ENCODE measurements at places on chromosomes 7 and 10.

GRCh38 chr7:44960011-44960580 is 18.7 kb downstream of the MYO1G start:
- DNase-seq = no peak

DNA sequence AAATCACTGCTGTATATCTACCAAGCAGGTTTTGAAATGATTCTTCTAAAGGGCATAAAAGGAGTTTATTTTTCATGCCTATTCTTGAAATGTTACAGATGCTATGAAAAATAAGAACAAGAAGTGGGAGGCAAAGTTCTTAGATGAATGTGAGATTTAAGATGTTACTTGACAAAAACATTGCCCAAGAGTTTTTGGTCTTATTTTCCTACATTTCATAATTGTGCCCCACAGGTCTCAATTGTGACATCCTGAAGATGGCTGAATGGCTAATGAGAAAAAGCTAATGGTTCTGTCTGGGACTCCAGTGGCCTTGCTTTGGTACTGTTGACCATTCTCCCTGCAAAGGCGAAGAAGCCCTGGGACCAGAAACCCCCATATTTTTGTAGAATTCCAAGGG is 43.0 kb upstream of the IFRD1 start:
- no peak for DNase-seq

DNA sequence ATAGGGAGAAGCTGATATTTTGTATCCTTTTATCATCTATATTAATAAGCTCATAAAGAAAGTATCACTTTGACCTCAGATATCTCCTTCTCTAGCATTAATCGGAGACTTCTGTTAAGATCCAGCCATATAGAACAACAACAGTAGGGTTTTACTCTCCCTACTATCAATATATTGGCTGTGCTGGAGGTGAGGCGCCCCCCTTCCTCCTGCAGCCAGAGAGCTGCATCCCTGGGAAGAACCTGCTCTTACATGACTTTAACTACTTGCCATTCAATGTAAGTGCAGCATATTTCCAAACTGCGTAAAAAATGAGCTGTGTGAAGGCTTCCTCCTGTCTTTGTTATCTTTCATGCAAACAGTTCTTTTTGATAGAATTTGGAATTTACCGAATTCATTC is 247.8 kb downstream of the SDK1 start:
- no peak for DNase-seq

- DNase-seq = no peak
These were observed 34.7 kb downstream of the MRPS24 start for GRCh38 chr7:43834463-43835251.

GRCh38 chr10:74122060-74122459 is 28.6 kb downstream of the AP3M1 start:
- no peak for DNase-seq

DNA sequence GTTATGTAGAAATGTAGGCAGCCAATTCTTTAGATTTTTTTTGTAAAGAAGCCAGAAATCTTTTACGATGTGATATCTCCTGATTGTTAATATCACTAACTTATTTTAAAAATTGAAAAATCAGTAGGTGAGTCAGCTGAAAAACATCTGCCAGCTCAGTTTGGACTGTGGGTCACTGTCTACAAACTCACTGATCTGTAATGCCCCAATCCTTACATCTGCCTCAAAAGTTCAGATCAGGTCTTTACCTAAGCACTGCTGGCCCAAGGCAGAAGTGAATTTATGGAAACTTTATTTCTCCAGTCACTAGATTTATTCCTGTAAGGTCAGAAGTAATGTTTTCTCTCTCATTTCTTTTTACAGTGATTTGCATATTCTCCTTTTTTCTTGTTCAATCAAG is 31.0 kb upstream of the FAM13C start:
- DNase-seq = no peak

DNA sequence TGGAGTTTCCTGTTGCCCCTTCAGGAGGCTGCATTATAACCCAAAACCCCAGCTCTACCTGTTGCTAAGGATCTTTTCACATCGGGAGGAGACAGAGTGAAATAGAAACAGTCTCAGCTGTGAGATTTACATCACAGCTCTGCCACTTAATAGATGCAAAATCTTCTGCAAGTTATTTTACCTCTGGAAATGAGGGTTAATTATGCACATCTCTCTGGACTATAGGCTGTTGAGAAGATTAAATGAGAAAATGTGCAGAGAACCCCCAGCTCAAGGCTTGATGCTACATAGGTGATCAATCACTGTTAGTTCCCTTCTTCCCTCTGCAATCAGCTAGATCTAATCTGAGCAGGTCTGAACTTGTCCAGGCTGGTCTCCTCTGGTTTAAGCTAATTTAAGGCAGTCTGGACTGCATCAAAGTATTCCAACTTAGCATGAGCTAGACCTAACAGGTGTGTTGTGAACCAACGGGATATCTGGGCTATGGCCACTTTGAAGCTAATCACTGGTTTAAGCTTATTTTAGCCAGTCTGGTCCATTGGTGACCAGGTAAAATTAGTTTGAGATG is 8.9 kb upstream of the LRRC18 start:
- DNase-seq = no peak

DNA sequence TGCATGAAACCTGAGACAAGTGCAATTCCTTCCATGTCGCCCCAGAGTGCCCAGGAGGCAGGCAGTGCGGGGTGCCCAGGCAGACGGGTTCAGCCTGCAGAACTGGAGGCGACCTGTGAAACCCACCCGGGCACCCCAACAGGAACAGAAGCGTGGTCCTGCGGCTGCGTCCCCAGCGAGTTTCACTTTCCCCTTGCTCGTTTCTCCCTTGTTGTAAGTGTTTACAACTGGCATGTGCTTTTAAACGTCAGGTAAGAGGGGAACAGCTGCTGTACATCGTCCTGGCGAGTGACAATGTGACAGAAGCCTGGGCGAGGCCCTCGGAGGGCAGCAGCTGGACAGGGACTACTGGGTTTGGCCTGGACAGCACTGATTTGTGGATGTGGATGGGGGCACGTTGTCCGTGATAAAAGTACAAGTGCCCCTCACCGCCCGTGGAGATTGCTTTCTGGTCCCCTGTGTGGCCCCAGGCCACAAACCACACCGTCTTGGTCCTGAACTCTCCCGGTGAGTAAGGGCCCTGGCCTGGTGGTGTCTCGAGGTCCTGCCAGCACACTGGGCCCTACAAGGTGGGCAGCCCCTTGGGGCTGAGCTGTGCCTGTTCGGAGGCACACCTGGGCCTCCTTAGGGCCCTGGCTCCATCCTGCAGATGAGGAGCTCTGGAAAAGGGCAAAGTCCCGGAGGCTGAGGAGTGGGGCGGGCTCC is 4.0 kb downstream of the VENTX start:
- no peak for DNase-seq

DNA sequence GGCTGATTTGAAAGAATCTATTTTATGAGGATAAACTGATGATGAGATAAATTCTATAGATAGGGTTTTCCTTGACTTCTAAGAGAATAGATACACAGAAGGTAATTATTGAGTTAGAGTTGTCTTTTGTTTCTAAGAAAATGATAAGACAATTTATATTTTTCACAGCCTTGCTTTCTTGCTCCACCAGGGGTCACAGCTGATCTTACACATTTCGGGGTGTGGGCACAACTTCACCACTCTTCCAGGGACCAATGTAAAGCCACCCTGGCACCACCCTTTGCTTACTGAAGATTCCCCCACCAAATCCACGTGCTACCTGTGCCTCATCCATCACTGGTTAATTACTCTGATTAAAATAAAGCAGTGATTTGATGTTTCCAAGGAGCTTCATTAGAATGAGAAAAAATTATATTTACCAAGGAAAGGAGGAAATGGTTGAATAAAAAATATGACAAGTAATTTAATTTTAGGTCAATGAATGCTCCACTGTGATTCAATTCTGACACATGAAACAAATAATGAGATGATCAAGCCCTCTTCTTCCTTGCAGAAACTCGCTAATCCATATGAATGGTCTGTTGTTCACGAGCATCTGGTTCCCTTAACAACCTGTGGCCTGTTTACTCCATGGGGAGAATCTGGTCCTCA is 177.3 kb upstream of the TNS3 start:
- DNase-seq = no peak

DNA sequence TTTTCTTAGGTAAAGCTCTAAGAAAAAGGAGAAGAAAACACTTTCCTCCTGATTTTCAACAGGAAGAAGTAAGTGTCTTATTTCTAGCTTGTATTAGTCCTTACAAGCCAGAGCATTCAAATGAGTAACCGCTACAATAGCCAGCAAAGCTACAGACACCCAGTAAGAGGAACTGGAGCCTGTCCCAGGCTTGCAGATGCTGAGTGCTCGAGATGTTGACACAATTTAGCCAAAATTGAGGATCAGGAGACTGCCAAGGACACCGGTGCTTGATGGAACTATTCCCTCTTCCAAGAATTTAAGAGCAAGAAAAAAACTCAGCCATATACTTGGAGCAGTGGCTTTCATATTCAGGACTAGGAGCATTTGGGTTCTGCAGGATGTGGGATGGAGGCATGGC is 149.3 kb upstream of the DPP6 start:
- DNase-seq = no peak

DNA sequence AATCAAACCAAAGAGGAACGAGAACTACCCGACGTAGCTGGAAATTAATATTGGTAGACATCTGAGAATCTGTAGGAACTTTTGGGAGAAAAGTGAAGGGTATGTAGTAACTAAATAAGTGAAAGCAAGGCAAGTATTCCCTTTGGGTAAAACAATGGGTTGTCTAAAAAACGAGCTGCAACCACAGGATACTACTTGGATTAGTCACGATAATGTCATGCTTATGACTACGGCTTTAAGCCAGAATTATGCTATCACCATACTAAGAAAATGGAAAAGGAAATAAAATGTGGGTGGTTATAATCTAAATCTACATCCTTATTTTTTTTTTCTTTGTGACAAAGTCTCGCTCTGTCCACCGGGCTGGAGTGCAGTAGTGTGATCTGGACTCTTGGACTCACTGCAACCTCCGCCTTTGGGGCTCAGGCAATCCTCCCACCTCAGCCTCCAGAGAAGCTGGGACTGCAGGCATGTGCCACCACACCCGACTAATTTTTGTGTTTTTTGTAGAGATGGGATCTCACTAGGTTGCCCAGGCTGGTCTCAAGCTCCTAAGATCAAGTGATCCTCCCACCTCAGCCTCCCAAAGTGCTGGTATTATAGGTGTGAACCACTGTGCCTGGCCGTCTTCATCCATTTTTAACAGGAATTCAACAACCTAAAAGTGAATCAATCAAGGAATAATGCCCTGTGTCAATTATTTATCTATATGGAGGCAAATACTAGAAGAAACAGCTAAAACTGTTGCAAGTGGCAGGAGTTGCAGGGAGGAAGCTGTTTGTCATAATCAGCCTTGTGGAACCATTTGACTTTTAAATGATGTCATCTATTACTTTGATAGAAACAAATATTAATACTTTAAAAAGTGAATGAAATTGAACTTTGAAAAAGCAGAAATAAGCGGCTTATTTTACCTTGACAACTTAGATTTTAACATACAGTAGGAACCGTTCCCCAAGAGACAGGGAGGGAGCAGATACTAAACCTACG is 189.3 kb downstream of the PRPF18 start:
- DNase-seq = no peak

DNA sequence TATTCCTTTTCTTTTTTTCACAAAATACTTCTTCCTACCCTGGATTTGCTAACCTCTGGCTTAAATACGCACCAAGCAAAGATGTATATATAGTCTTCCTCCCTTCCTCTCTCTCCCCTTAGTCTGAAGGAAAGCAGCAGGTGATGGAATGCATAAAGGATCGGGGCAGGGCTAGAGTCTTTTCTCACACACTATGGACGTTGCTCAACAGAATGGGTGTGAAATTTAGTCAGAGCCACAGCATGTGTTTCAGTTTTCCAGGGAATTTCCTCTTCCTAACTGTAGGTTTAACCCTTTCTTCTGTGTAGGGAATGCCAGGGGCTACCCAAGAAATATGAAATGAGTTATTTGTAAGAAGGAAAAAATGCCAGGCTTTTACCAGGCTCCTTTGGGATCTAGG is 71.4 kb upstream of the NFKB2 start:
- DNase-seq = no peak

DNA sequence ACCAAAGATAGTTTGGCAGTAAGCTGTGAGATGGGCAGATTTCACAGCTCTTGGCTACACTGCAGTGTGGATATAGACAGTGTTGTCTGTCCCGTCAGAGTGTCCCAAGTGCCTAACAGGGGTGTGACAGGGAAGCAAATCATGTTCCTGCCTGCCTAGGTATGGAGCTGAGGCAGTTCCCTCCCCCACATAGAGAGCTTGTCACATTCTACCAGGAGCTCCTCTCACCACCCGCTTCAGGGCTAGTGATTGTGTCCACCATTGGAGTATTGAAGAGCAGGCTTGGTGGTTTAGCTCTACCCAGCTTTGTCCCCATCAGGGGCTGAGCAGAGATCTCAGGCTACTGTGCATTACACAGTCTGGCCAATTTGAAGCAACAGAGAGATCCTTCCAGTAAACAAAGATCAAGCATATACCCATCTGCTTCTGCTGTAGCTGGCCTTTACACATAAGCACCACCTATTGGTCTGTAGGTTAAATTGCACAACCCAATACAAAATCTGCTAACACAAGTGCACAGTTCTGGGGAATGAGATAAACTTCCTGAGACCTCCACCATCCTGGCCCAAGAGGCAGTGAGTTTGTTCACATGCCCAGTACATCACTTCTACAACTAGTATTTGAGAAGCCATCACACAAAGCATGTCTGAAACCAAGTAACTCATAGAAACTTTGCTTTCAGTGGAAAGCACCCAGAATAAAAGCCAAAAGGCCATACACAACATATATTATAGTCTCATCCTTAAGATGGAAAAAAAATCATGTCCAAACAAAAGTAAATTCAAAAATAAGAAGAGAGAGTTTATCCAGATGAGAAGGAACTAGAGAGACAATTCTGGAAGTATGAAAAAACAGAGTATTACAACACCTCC is 67.3 kb downstream of the GLCCI1 start:
- DNase-seq = no peak

DNA sequence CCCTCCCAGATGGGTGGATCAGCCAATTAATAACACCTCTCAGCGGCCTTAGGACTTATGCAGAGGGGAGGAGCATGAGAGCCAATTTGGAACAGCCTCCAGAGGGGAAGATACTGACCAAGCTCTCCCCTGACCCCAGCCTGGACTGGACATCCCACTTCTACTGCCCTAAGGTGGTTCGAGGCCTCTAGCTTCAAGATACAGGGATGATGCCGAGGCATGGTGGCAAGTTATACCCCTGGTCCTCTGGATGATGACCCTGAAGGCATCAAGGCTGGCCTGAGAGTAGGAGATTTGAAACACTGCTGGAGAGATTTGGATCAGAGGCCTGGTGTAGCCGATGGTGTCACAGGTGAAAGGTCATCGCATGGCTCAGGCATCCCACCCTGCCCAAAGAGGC is 3.2 kb downstream of the CDH23 start:
- DNase-seq = no peak
